ENCODE measurements at places on chromosomes 11 and 22.

- DNase-seq = no peak
These were observed 44.6 kb downstream of the RSF1 start for GRCh38 chr11:77775936-77776335.

DNA sequence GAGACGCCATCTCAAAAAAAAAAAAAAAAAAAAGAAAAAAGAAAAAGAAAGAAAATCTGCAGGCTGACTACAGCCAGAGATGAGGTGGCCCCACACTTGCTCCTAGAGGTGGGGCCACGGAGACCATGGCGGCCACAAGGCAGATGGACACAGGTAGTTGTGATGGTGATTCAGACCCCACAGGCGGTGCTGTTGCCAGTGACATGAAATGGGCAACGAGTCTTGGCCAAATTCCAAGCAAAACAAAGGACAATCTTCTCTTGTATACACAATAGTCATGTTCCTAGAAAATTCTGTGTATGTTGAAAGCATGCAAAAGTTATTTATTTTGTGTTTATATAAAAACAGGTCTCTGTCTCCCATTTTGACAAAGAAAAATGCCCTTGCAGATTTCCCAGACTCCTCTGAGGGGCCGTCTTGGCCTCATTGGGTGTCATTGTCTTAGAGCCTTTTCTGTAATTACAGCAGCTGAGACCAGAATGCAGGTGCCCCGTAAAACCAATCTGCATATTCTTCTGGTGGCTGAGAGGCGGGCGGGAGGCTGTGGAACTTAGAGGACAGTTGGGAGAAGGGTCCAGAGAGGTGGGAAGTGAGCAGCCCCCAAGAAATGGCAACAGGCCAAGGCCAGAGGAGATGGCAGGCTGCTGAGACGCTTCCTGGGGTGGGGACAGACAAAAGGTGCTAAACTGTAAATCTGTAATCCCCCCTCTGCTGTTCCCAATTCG is 22.5 kb upstream of the DAGLA start:
- DNase-seq = no peak

GRCh38 chr22:47213571-47214230 is 451.3 kb downstream of the TBC1D22A start:
- peak; percentile 10 for DNase-seq

DNA sequence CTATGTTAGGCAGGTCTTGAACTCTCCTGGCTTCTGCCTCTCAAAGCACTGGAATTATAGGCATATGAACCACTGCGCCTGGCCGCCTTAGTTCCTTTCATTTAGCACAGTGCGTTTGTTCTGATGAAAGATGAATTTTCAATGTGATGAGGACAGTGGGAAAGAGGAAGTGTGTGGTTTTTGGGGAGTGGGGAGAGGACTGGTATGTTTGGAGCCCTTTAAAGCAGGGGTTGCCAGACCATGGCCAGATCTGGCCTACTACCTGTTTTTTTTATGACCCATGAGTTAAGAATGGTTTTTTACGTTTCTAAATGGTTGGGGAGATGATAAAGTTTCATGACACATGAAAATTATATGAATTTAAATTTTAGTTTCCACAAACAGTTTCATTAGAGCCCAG is 12.5 kb downstream of the ATXN10 start:
- DNase-seq = no peak

DNA sequence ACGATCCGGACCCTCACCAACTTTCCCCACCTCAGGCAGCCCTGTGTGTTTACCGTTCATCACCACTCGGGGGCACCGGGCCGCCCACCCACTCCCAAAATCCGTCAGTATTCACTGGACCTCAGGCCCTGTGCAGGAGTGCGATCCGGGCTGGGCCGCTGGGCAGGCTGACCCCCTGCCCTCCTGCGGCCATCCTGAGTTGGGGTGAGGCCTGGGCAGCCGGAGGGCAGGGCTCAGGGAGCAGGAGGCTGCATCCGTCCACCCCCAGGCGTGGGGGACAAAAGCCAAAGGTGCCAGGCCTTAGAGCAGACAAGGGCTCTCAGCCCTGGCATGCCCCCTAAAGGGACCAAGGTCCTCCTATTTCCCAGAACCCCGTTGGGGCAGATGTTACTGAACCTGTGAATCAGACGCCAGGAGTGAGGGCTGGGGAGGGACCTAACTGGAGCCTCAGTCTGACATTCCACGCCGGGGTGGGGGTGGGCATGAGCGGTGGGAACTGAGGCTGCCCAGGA is 16.8 kb upstream of the TMEM191C start:
- no peak for DNase-seq

- DNase-seq = no peak
These were observed 5.1 kb downstream of the CARS1 start for GRCh38 chr11:3052109-3052479.
